Fibroblast of skin of back (primary cell): ENCODE measurements at places on chromosomes 6 and 20.

GRCh38 chr6:39865011-39865888 is 69.0 kb downstream of the MOCS1 start:
- DNase-seq = peak; percentile 69

DNA sequence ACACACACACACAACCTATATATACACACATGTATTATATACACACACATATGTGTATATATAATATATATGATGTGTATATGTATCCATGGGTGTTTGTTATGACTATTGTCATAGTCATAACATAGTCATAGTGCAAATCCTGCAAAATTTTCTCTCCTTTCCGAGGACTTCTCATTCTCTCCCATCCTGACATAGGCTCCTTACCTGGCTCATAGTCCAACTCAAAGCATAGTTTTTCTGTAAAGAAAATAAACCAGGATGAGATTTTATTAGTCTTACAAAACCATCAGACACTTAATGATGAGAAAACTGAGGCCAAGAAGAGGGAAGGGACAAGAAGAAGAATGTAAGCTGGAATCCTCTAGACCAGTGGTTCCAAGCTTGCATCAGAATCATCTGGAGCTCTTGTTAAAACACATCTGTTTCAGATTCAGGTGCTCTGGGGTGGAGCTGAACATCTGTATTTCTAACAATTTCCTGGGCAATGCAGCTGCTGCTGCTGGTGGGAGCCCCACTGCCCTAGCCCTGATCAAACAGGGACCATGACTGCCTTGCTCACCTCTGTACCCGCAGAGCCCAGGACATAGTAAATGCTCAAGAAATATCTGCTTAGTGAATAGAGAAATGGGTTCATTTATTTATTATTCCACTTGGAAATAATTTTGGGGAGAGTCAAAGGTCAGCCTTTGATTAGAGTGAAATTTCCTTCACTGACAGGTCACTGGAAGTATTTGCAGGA is 5.3 kb downstream of the TRIM10 start:
- DNase-seq = no peak

DNA sequence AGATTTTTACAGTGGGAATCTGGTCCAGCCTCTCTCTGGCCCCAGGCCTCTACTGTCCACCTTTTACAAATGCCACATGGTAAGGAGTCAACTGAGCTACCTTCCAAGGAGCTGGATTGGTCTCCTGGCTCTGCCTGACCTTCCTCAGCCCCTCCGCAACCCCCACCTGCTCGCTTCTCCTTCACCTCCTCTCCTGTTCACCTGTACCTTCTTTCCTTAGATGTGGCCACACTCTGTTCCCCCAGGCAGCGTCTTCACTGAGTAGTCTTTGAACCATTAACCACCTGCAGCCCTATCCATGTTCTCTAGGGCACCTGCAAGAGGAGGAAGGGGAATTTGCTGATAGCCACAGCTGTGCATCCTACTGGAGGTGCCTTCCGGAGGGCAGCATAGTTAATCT is 55.3 kb upstream of the DDR1 start:
- DNase-seq = no peak

- DNase-seq = no peak
These were observed 314.7 kb upstream of the RSPO3 start for GRCh38 chr6:126803769-126804168.
